Naive thymus-derived CD4-positive, alpha-beta T cell (primary cell): ENCODE measurements at places on chromosomes 6 and 20. TPM values are rescaled to one million over a fixed set of nuclear protein-coding genes. Genes with fewer than 3 reads are reported as not detected.

DNA sequence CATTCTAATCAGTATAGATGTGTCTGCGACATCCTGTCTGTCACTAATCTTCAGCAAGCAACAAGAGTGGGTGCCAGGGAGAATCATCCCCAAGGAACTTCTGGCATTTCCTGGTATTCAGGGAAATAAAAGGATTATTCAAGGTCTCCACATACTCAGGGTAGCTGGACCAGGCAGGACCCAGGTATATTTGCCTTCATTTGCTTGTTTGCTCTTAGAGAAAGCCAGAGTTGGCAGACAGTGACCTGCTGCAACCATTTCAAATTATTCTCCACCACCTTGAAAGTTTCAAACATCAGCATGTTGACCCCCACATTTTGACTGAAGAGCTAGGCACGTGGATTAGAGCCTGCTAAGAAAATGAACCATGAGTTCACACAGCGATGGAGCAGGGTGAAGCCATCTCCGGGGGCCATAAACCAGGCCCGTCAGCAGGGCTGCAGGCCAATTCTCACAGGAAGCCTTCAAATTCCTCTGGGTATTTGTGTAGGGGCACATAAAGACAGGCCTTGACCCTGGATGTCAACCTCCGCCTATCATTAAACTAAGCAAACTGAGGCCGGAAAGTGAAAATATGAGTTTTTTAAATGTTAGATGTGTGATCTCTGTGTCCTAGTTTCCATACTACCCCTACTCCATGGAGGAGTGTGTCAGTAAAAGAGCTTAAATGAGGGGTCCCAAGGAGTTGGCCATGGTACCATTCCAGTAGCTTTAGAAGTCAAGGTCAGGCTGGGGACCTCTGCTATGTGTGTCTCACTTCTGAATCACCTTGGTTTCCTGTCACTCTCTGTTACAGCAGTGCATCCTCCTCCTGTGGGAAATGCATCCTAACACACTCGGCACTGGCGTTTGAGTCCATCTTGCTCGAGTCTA is 32.9 kb downstream of the TRAM2 start:
- no peak overlapping the region for H3K4me3 ChIP-seq
- DNase-seq, result no peak
- H3K27ac ChIP-seq, result no peak overlapping the region
- no peaks in the 10 kb centered on the region for H3K4me1 ChIP-seq

DNA sequence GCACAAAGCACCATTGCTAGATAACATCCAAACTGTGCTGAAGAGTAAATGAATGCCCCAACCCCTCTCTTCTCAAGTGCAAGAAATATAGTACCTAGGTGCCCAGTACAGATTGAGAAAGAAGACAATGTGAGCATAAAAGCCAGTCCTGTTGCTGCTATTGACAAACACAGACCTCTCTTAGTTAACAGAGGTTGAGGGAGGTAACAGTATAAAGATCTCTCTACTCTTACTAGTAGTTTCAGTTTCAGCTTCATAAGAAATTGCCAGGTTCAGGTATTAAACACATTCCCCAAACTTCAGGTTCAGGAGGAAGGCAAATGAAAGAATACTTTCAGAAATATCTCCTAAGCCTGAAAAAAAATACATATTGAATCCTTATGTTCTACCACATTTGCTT is 31.4 kb downstream of the TBC1D32 start:
- DNase-seq, result no peak
- H3K27me3 ChIP-seq, result no peaks in the 10 kb centered on the region
- H3K27ac ChIP-seq, result no peak overlapping the region
- no peaks in the 10 kb centered on the region for H3K4me1 ChIP-seq

GRCh38 chr6:95530176-95530819 is 47.0 kb upstream of the MANEA start:
- no peak overlapping the region for H3K4me3 ChIP-seq
- no peak overlapping the region for H3K27ac ChIP-seq
- no peaks in the 10 kb centered on the region for H3K27me3 ChIP-seq
- no peaks in the 10 kb centered on the region for H3K4me1 ChIP-seq

DNA sequence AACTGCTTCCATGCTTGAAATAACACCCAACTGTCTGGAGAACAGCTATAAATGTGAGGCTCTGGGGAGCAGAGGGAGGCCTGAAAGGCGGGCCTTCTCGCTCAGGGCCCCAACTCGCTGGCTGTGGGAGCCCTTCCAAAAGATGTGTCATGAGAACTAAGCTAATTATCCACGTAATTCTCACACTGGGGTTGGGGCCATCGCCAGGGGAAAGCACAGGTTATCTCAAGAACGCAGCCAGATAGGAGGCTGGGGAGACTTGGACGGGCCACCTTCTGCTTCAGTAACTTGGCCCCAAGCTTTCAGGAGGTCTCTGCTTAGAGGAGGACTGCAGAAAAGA is 1.6 kb downstream of the PXDC1 start:
- H3K36me3 ChIP-seq, result no peaks in the 10 kb centered on the region
- peaks cover 7% of the 10 kb centered on the region for H3K27me3 ChIP-seq
- H3K27ac ChIP-seq, result no peak overlapping the region
- DNase-seq, result no peak
- no peak overlapping the region for H3K4me3 ChIP-seq

DNA sequence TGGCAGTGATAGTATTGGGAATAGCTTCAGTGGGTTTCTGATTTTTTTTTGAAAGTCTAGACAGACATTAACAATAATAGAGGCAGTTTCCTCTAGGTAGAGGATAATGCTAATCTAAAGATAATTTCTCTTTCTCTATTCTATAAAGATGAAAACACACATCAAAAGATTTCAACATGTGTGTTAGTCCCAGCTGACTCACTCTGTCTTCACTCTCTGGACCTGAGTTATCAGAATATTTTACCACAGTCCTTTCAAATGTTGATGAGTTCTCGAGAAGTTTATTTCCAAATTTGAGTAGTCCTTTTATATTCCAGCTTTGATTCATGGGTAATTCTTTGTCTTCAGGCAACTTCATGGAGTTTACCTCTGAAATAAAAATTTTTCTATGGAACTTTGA is 17.1 kb downstream of the RPRD1B start:
- H3K4me3 ChIP-seq, result no peak overlapping the region
- no peak for DNase-seq
- H3K36me3 ChIP-seq, result peaks cover 10% of the 10 kb centered on the region
- H3K4me1 ChIP-seq, result no peaks in the 10 kb centered on the region

DNA sequence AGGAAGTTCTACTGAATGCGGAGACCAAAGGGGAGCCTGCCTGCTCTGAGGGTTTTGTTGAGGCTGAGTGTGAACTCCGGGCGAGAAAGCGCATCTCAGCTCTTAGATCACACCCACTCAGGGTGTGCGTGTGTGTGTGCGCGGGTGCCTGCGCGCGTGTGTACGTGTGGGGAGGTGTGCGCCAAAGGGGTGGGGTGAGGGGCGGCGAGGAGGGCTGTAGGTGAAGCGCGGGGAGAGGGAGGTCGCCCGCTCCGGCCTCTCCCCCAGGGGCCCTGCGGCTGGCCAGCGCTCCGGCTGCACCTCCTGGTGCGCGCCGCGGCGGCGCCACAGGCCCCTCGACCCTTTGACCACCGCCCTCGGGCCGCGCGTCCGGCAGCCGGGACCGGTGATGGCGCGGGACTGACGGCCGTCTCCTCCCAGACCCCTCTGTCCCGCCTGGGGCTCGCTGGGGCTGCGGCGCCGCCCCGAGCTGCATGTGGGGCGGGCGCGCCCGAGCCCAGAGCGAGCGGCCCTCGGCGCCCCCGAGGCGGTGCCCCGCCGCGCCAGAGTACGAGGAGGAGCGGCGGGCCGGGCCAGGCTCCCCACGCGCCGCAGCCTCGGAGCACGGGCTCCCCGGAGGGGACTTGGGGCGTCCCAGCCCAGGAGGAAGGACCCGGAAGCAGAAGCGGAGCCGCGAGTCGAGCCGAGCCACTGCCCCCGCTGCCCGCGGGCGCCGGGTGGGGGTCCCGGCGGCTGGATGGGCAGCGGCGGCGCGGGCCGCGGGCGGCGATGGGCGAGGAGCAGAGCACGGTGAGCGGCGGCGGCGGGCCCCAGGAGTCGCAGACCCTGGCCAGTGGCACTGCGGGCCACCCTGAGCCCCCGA is at the start of gene RNF217:
Gene RNF217 (plus strand): TSS at position 661 of the 862 bp plus-strand sequence. CDS start 108 bp downstream, at position 769.
- DNase-seq, result no peak
- H3K36me3 ChIP-seq, result no peaks in the 10 kb centered on the region
- H3K4me1 ChIP-seq, result no peaks in the 10 kb centered on the region
- no peaks in the 10 kb centered on the region for H3K27me3 ChIP-seq
- no peak within 1 kb of the TSS for H3K27ac ChIP-seq

DNA sequence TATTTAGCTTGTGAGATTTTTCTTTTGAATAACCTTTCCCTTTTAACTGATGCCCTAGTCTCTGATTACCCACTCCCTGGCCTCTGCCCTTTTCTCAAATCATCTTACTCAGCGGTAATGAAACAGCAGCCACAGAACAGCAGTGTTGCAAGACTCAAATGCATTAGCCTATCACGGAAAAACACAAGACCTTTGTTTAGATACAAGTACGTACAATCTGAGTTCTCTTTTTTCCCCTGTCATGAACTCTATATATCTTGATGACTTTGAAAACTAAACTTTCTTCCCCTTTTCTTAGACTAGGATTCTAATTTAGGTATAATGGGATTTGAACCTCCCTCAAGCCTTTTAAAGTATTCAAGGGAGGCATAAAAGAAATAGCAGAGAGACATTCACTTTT is 1034.9 kb downstream of the EYS start:
- H3K4me1 ChIP-seq, result no peaks in the 10 kb centered on the region
- no peak for DNase-seq
- no peak overlapping the region for H3K27ac ChIP-seq
- H3K36me3 ChIP-seq, result no peaks in the 10 kb centered on the region
- no peaks in the 10 kb centered on the region for H3K27me3 ChIP-seq

DNA sequence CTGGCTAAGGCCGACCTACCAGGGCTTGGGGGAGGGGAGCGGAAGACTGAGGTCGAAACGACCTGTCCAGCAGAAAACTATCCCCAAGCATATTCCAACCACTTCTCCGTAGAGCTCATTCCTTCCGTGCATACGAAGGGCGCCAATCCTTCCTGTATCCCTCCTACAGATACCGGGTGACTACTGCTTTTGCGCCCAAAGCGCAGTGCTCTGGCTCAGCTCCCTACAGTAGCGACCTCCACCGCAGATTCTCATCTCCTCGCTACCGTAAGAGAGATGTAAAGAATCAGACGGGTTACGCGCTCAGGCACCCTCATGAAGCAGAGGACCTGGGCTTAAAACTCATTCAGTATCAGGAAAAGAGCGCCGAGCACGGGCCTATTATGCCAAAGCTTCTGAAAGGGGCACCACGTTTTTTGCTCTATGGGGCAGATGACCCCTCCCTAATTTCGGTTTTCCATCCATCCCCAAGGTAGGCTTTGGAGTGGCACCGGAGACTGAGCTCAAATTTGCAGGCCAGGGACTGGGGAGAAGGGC is 563 bp upstream of the NNAT start:
- no peak overlapping the region for H3K4me3 ChIP-seq
- H3K4me1 ChIP-seq, result peaks cover 14% of the 10 kb centered on the region
- H3K27me3 ChIP-seq, result no peaks in the 10 kb centered on the region
- no peak overlapping the region for H3K27ac ChIP-seq
- no peaks in the 10 kb centered on the region for H3K36me3 ChIP-seq
- no peak for DNase-seq

- H3K27me3 ChIP-seq, result no peaks in the 10 kb centered on the region
- DNase-seq, result no peak
- no peak overlapping the region for H3K27ac ChIP-seq
- no peak overlapping the region for H3K4me3 ChIP-seq
Observed at GRCh38 chr6:149230712-149231460, 86.6 kb upstream of the TAB2 start.

GRCh38 chr6:134806180-134806798 is 143.6 kb downstream of the ALDH8A1 start:
- no peaks in the 10 kb centered on the region for H3K4me1 ChIP-seq
- no peak for DNase-seq
- no peaks in the 10 kb centered on the region for H3K36me3 ChIP-seq
- H3K27me3 ChIP-seq, result no peaks in the 10 kb centered on the region
- H3K4me3 ChIP-seq, result no peak overlapping the region

DNA sequence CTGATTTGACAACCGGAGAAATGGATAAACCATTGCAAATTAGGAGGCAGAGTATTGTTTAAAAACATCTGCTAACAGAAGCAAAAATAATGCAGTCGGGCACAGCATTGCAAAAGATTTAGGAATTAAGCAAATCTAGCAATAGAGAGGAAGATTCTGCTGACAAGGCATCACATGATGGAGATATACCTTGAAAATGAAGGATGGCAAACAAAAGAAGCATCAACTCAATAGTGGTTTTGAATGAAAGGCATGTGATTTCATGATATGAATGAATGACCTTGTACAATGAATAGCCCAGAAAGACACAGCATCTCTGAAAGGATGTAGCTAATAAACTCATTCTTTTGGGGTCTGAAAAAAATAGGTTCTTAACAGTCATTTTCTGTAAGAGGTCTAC is 8.6 kb upstream of the RBM39 start:
- no peaks in the 10 kb centered on the region for H3K27me3 ChIP-seq
- no peaks in the 10 kb centered on the region for H3K4me1 ChIP-seq
- no peak overlapping the region for H3K27ac ChIP-seq
- H3K4me3 ChIP-seq, result no peak overlapping the region
- no peak for DNase-seq
- H3K36me3 ChIP-seq, result no peaks in the 10 kb centered on the region

- no peak overlapping the region for H3K4me3 ChIP-seq
- H3K27me3 ChIP-seq, result no peaks in the 10 kb centered on the region
- no peak for DNase-seq
- no peak overlapping the region for H3K27ac ChIP-seq
- H3K36me3 ChIP-seq, result no peaks in the 10 kb centered on the region
Observed at GRCh38 chr6:168601546-168601945, 160.6 kb downstream of the SMOC2 start.

GRCh38 chr6:53735896-53736295 is 58.9 kb upstream of the LRRC1 start:
- no peaks in the 10 kb centered on the region for H3K27me3 ChIP-seq
- H3K4me3 ChIP-seq, result no peak overlapping the region
- peak; percentile 14 for DNase-seq
- H3K36me3 ChIP-seq, result no peaks in the 10 kb centered on the region

- no peaks in the 10 kb centered on the region for H3K36me3 ChIP-seq
- no peak overlapping the region for H3K4me3 ChIP-seq
- no peaks in the 10 kb centered on the region for H3K27me3 ChIP-seq
- no peak for DNase-seq
Observed at GRCh38 chr20:58576603-58576970, 61.4 kb upstream of the APCDD1L start.

- no peaks in the 10 kb centered on the region for H3K36me3 ChIP-seq
- no peak overlapping the region for H3K4me3 ChIP-seq
- DNase-seq, result no peak
- no peaks in the 10 kb centered on the region for H3K27me3 ChIP-seq
- H3K4me1 ChIP-seq, result peaks cover 18% of the 10 kb centered on the region
- H3K27ac ChIP-seq, result no peak overlapping the region
Observed at GRCh38 chr20:10511170-10511508, 76.0 kb downstream of the SLX4IP start.

GRCh38 chr6:167491438-167492099 is 166.7 kb downstream of the TTLL2 start:
- DNase-seq, result no peak
- no peaks in the 10 kb centered on the region for H3K36me3 ChIP-seq
- H3K4me1 ChIP-seq, result no peaks in the 10 kb centered on the region

Gene PCSK2
- total RNA-seq, result not detected

Gene FOXS1
- total RNA-seq, result not detected

Gene METTL24
- not detected for total RNA-seq

Gene BNIP5
- total RNA-seq, result not detected

Gene GGTLC1
- not detected for total RNA-seq

Gene PROKR2
- total RNA-seq, result not detected

Gene CCN6
- not detected in 2 replicates for total RNA-seq

Gene FAM162B
- not detected for total RNA-seq

Gene SPATA2
- total RNA-seq, result 8.9 and 9.6 TPM in 2 replicates

Gene GSTA4
- 0.49 TPM for total RNA-seq

Gene PSMB8
- total RNA-seq, result 111 TPM

Gene ARFGEF3
- total RNA-seq, result 0.15 TPM in 2 replicates

Gene ERVFRD-1
- total RNA-seq, result not detected
